ENCODE measurements at places on chromosomes 7 and 10.

GRCh38 chr10:107687701-107688100, 523.2 kb upstream of the SORCS1 start:
- no peak for DNase-seq

DNA sequence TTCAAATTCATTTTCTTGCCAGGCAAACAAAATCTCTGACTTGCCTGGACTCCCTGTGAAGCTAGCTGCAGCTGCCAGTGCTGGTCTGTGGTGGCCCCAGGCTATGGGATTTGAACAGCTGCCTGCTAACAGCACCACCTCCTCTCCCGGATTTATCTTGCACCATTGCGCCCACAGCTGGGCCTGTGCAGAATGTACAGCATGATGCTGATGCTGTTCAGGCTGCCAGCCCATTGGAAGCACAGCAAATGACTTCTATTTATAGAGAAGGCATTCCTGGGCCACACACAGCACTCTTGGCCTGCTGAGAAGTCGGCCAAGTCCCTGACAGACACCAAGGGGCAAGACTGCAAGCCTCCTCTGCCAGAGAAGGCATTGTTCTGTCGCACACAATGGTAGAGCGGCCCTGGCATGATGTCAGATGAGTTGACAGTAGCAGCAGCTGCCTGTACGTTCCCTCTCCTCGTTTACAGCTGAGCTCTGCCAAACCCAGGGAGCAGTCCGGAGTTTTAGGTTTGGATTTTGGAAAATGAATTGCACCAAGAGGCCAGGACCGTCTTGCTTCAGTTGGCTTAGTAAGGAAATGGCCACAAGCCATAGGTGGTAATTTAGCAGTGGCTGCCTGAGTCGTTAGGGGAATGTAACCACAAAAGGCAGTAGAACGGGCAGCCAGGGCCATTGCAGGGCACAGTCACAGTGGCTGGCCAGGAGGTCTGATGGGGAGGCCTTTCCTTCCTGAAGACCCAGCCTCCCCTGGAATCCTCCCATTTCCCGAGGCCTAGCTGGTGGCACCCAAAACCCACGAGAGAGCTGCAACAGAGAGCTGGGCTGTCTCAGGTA, 38.5 kb downstream of the MTURN start:
- DNase-seq, result no peak

GRCh38 chr7:135501402-135501801, 8.5 kb downstream of the CNOT4 start:
- no peak for DNase-seq

- DNase-seq, result no peak
These were observed 75.3 kb upstream of the DNAAF5 start for GRCh38 chr7:651032-651728.

- no peak for DNase-seq
These were observed 687.8 kb downstream of the IPMK start for GRCh38 chr10:57579926-57580325.

DNA sequence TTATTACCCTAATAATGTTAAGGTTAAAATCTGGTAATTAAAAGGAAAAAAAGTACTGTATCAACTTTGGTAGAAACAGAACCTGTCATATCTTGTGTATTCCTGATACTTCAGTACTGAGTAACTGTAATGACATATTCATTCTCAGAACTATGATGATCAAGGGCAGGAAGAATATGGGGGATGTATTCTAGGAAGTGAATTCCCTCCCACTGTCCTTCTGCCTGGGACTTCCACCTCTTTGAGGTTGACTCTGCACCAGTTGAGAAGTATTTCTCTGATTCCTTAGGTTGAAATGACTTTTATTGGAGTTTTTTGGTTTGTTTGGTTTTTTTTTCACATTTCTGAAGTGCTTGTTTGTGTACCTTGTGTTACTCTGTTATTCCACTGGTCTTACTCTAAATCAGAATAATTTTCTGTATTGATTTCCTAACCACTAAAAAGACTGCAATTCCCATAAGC, 36.9 kb downstream of the WASL start:
- DNase-seq, result no peak

DNA sequence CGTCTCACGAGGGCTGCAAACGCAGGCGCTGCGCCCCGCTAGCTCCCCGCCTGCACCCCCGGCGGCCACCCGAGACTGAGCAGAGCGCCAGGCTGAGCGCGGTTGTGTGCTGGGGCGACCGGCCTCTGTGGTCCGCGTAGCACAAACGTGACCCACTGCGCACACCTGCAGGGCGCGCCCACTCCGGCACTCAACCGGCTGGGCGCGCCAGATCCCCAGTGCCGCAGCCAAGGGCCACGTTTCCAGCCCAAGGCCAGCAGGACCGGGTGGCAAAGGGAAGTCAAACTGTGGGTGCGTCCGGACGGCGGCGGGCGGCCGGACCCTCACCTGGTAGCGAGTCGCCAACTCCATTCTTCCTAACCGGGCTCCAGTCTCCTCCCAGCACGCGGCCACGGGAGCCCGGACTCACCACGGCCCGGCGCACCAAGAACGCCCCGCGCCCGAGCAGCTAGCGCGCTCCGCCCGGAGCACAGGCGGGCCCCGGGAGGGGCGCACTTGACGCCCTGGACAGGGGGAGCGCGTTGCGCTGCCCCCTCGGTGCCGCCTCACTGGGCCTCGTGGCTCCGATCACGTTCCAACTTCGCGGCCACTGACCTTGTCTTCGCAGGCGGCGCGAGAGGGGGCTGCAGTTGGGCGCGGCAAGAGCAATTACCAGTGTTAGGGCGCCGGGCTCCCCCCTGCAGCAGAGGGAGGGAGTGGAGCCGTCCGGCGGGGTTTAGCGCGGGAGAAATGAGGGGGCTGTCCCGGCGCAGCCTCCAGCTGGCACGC, at the start of gene CDCA7L:
CDCA7L (minus strand) TSS at position 446 of the 768 bp plus-strand sequence; CDS start at position 351, 95 bp downstream.
- peak; percentile 50 for DNase-seq

DNA sequence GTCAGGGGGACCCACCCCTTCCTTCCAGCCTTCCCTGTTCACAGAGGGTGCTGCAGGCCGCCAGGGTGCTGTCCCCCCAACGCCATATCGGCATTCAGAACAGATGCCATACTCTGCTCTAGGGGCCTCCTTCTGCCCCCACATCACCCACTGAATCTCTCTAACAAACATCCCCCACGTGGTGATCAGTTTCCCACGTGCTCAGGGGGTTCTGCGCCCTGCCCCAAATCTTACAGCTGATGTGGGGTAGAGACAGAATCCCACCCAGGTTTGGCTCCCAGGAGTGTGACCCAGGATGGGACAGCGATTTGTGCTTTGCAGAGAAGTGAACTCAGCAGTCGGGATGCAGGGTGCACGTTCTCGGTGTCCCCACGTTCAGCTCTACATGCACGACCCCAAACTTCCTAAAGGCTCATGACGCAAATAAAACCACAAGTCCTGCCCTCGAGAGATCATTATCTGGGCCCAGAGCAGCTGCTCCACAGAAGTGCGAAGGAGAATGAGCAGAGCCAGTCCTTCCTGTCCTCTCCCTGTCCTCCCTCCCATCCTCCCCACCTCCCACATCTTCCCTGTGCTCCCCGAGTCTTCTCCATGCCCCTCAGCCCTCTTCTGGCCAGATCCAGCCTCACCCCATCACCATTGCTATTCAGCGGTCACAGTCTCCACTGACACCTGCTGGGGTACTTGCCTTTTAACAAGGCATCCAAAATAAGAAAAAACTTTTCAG, 423.4 kb downstream of the DNAJB6 start:
- DNase-seq, result no peak

GRCh38 chr10:73424478-73424877, 8.9 kb downstream of the MSS51 start:
- no peak for DNase-seq

DNA sequence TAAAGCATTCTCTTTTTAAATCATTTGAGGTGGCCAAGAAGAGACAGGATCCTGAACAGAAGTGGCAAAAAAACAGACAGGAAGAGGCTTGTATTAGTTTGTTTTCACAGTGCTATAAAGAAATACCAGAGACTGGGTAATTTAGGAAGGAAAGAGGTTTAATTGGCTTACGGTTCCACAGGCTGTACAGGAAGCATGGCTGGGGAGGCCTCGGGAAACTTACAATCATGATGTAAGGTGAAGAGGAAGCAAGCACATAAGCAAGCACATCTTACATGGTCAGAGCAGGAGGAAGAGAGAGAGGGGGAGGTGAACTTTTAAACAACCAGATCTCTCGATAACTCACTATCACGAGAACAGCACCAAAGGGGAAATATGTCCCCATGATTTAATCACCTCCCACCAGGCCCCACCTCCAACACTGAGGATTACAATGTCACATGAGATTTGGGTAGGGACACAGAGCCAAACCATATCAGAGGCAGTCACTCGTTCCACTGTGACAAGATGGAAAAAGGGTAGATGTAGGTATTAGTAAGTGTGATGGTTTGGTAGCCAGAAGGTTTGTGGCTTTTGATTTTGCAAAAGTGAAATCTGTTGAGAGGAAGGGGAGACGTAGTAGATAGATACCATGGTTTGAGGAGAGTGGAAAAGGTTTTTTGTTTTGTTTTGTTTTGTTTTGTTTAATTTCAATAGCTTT, 5.1 kb downstream of the MSRB2 start:
- no peak for DNase-seq

- no peak for DNase-seq
These were observed 19.3 kb downstream of the PTEN start for GRCh38 chr10:87882555-87883294.

GRCh38 chr10:122163174-122164022, 107.7 kb upstream of the BTBD16 start:
- no peak for DNase-seq

GRCh38 chr10:126904818-126905701, at the start of gene DOCK1:
Gene DOCK1, plus strand, starts transcription at chr10:126905428. Its CDS starts 90 bp downstream, at chr10:126905518.
- DNase-seq, result no peak

GRCh38 chr7:2523461-2523936, 3.9 kb downstream of the LFNG start:
- no peak for DNase-seq

- DNase-seq, result no peak
These were observed 214.8 kb downstream of the CNTNAP2 start for GRCh38 chr7:146331369-146331768.

- peak; percentile 64 for DNase-seq
These were observed at the start of the genes CDC123 and NUDT5 for GRCh38 chr10:12195603-12196506. Gene CDC123, plus strand, starts transcription at chr10:12196188. Its CDS starts 58 bp downstream, at chr10:12196246. Gene NUDT5, minus strand, starts transcription at chr10:12195891. Its CDS starts 9,600 bp downstream, at chr10:12186291.

- no peak for DNase-seq
These were observed 6.2 kb downstream of the IL2RA start for GRCh38 chr10:6055929-6056328.

GRCh38 chr10:125049216-125049881, 107.4 kb downstream of the ZRANB1 start:
- DNase-seq, result no peak

DNA sequence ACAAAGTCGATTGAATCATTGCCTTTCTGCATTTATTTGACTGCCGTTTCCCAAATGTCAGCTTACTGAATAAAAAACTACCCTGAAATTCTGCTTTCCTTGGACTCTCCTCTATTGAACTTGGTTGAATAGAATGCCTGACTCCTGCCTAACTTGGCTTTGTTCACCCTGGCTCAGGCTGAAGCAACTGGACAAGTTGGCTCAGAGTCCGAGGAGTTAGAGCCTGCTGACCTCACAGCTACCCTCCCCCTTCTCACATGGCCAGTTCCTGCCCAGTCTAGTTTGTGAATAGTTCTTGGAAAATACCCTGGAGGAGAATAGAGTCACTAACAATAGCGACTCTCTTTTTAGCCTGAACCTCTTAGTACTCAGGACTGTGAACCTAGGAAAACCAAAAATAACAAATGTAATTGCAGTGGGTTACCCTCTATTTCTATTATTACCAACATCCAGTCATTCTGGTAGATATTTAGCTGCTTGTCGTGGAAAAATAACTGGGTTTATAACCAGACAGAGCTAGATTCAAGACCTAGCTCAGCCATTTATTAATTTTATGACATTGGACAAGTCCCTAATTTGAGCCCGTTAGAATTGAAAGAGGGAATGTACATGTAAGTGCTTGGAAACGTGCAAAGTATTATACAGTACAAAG, 17.3 kb upstream of the NRBF2 start:
- no peak for DNase-seq

GRCh38 chr10:104002911-104003310, 36.0 kb downstream of the SLK start:
- DNase-seq, result no peak

DNA sequence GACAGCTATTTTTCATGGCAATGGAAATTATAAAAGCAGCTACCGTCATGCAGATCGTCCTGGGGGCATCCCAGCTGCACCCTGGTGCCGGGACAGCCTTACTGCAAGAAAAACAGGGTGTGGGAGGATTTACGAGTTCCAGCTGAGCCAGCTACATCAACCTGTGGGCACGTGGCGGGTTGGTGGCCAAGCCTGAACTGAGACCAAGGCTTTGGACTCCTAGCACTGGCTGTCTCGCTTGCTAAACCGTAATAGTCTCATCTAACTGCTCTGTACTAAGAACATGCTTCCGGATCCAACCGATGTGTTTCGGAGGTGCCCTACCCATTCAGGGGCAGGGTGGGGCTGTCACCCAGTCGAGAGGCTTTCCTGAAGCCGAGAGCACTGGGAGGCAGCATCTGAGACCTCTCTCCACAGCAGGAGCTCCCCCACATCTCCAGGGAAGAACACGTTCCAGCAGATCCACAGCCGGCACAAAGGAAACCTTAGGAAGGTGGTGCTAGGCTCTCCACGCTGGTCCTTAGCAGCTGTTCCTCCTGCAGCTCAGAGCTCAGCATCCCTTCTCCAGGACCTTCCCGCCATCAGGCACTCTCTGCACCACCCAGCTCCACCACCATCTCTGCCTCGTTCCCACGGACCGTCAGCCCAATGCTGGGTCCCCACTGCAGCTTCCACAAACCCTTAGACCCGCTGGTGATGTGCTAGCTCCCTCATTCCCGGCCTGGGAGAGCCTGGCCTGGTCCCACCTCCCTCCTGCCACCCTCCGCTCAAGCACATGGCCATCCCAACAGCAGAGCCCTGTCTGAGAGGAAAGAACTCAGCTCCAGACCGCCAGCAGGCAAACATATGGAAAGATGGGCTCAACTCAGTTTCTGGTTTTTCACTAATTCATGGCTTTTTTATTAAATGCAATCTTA, 158.5 kb downstream of the PTPRN2 start:
- DNase-seq, result no peak

DNA sequence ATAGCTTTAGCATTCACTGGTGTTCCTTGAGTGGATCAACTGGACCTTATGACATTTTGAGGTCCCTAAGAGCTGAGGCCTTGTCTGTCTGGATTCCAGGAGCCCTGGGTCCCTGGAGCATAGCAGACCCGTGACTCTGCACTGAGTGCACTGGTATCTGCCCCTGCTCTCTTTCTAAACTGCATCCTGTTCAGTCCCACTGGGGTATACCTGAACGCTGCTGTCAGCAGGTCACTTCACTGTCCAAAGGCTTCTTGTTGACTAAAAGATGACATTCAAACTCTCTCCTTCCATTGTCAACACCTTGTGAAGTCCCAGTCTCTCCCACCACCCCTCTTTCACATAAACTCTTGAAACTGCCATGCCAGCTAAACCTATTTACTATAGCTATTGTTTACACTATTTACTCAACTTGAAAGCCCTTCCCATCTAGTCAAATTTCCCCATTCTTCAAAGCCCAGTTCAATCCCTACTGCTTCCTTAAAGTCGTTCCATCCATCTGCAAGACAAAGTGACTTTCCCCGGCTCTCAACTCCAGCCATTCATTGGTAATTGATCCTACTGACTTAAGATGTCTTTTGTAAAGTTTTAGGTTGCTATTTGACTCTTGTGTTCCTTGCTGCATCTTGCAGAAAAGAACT, 523.3 kb downstream of the KCNMA1 start:
- DNase-seq, result no peak

- DNase-seq, result no peak
These were observed 114.7 kb downstream of the ODAD2 start for GRCh38 chr10:27884185-27884641.

Data from activated naive CD4-positive, alpha-beta T cell (primary cell).